ENCODE measurements at places on chromosomes 2 and 18.

GRCh38 chr2:173547499-173547898 lies 192.8 kb downstream of the CDCA7 start:
- DNase-seq: no peak

- no peak for DNase-seq
Measured at GRCh38 chr2:85073033-85073432, 60.2 kb upstream of the TCF7L1 start.

- no peak for DNase-seq
Measured at GRCh38 chr2:79446313-79446712, 66.5 kb upstream of the CTNNA2 start.

DNA sequence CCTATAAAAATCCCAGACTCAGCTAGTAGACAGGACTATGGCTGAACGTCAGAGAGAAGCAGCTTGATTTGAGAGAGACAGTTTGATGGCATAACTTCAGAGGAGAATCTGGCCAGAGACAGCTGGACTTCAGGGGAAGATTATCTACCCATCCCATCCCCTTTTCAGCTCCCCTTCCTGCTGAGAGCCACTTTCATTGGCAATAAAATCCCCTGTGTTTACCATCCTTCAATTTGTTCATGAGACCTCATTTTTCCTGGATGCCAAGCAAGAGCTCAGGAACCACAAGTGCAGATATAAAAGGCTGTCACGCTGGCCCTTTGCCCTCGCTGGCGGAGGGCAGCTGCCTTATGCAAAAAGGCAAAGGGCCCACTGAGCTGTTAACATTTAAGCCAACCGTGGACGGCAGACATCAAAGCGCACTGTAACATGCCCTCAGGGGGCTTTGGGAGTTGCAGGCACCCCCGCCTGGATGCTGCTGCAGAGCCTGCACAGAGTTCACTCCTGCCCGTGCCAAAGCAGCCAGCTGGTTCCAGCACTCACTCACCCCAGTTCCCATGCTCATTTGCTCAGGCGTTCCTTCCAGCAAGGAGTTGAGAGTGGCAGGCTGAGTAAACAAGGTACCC lies 164.3 kb upstream of the PGAP1 start:
- DNase-seq: no peak

GRCh38 chr2:229330952-229331351 lies 59.9 kb upstream of the PID1 start:
- peak; percentile 17 for DNase-seq

DNA sequence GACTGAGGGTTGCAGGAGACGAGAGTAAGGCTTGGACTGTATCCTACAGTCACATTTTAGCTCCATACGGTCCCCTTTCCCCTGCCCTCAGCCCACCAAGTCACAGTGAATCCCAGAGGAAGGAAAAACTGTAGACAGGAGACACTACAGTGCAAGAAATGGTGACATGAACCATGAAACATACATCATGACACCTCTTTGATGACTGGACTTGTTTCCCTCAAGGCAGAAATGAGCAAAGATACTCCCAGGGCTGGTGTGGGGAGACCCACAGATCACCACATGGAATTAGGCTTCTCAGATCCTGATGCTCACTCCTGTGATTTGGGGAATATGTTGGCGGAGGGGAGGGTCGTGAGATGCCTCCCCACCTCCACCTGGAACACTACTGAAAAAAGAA lies 48.2 kb upstream of the SPP2 start:
- no peak for DNase-seq

DNA sequence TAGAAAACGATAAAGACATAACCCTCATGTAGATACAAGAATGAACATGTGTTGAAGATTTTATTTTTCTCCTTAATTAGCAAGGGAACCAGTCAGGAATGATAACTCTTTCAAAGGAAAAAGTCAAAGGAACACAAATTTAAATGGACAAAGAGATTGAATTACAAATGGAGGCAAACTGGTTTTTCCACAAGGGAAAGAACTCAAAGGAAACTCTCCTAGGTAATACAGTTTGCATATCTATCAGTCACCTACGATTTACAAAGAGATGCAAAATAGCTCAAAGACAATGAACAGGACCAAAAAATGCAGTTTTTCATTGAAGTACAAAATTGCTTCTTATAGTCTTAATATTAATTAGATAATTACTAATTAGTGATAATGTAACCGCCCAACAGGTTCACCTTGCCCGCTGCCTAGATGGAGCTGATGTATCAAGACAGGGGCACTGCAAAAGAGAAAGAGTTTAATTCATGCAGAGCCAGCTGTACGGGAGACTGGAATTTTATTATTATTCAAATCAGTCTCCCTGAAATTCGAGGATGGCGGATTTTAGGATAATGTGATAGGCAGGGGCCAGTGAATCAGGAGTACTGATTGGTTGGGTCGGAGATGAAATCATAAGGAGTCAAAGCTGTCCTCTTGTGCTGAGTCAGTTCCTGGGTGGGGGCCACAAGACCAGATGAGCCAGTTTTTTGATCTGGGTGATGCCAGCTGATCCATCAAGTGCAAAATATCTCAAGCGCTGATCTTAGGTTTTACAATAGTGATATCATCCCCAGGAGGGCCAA lies 151.0 kb downstream of the TMEM17 start:
- DNase-seq: no peak

DNA sequence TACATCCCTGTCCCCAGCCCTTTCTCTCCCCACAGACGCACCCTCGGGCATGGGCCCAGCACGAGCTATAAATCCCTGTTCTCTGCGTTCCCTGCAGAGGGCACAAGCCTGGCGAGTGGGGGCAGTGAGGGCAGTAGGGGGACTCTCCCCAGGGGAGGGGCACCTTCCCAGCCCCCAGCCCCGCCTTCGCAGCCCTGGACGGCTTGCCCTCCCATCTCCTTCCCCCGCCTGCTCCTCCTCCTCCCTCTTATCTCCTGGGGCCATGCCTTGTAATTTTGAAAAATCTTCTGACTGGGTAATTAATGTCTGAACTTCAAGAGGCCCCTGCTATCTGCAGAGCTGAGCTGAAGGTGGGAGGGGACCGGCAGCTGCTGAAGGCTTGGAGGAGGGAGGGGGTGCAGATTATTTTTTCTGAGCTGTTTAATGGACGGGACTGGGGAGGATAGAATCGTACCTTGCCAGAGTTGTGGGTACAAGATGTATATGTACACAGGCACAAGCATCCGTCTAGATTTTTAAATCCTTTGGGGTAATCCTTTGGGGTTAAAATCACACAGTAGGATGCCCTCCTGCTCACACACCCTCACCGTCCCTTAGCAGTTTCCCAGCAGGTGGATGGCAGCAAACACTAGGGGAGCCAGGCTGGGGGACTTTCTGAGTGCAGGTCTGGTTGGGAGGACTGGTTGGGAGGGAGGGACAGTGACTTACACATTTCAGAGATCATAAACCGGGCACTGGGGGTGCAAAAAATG lies 121.9 kb downstream of the SMAD7 start:
- DNase-seq: no peak

DNA sequence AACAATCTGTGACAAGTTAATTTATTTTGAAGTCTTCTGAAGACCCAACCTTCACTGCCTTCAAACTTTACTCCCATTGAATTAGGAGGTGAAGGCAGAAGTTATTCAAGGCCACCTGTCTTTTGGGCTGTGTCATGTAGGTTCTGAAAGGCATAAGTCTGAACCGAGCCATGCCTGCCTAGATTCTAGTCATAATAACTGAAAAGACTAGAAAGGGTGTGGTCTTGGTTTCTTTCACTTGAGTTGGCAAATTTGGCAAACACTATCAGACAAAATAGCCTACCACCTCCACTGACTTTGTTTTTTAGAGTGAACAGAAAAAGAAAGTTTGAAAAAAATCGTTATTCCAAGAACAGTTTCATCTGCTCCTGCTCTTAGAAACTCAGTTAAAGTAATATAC lies 38.4 kb downstream of the PPM1B start:
- no peak for DNase-seq

GRCh38 chr2:25273985-25274535 lies 67.7 kb downstream of the DNMT3A start:
- DNase-seq: peak; percentile 24

GRCh38 chr2:233395687-233396086 lies 41.4 kb downstream of the DGKD start:
- DNase-seq: no peak

GRCh38 chr2:101803945-101804696 lies 106.6 kb downstream of the MAP4K4 start:
- no peak for DNase-seq

GRCh38 chr2:147025646-147026585 lies 818.9 kb upstream of the ACVR2A start:
- DNase-seq: no peak

GRCh38 chr18:49758263-49758610 lies 55.1 kb downstream of the ACAA2 start:
- DNase-seq: no peak

GRCh38 chr2:172072706-172073105 lies 12.6 kb upstream of the DLX1 start:
- DNase-seq: no peak

- DNase-seq: no peak
Measured at GRCh38 chr2:133561045-133561852, 7.0 kb downstream of the NCKAP5 start.

GRCh38 chr2:161580426-161580825 lies 43.8 kb upstream of the SLC4A10 start:
- no peak for DNase-seq

- DNase-seq: no peak
Measured at GRCh38 chr2:130834091-130834930, 2.4 kb upstream of the ARHGEF4 start.

- DNase-seq: peak; percentile 72
Measured at GRCh38 chr2:239321596-239322415, 79.0 kb downstream of the HDAC4 start.

GRCh38 chr2:150485114-150485870 lies 2.2 kb downstream of the RND3 start:
- DNase-seq: no peak

- peak; percentile 40 for DNase-seq
Measured at GRCh38 chr2:217790195-217790594, 212.6 kb downstream of the TNS1 start.

DNA sequence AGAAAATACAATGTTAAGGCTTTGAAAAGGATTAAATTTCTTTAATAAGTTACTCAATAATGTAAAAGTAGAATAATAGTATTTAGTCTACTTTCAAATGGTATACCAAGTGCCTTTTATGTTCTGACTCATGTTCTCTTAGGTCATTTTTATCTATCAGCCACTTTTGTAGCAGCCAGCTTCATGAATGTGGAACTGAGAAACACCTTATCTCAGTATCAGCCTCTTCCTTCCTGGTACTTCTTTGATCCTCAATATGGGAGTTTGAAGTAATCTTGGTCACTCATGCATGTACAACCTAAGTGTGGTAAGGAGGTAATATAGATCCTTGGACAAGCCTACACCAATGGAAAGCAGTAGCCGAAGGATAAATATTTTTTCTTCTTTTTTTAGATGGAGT lies 180.4 kb upstream of the NRXN1 start:
- no peak for DNase-seq

DNA sequence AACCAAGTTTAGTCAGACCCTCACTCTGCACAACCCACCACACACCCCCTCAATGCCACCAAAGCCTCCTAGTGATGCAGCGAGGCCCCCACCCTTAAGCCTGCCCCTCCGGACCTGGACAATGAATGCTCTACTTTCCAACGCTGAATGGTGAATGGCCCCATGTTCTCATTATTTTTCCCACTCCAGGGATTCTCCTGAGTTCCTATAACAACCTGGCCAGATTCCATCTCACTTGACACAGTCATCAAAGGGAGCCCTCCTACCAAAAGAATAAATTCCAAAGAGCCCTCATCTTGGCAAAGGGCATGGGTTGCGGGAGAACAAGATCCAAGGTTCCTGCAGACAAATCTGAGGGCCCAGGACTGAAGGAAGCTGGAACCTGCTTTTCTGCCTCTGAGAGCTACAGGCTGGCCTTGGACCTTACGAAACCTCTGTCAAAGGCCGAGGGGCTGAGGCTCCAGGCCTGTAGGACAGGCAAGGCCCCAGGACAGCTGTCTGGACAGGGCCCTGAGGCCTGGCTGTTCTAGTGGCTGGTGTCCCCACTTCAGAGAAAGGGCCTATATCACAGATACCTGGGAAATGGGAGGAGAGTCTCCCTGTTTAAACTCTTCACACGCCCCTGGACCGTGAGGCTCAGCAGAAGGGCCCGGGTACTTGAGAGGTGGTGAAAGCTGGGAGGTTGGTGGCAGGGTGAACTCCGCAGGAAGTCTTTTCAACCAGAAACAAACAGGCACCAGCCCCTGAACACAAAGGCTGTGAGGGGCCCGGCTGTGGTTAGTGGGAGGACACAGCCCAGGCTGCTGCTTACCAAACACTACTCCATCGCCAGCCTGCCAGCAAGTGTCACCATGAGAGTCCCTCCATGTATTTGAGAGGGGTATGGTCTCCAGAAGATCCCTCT lies 27.3 kb downstream of the SFXN5 start:
- DNase-seq: no peak

Measured in CD4-positive, alpha-beta T cell treated with Interleukin-12 subunit alpha and Interleukin-12 subunit beta, for 1 hour (primary cell).